T-cell (primary cell): ENCODE measurements at places on chromosomes 7 and 10.
A peak's percentile ranks its signal among the peaks of the same experiment; 100 is the strongest.

GRCh38 chr10:80528901-80529300, 8.8 kb upstream of the SH2D4B start:
- DNase-seq: no peak

GRCh38 chr7:134710854-134711624, 64.4 kb downstream of the BPGM start:
- peak; percentile 36 for DNase-seq

DNA sequence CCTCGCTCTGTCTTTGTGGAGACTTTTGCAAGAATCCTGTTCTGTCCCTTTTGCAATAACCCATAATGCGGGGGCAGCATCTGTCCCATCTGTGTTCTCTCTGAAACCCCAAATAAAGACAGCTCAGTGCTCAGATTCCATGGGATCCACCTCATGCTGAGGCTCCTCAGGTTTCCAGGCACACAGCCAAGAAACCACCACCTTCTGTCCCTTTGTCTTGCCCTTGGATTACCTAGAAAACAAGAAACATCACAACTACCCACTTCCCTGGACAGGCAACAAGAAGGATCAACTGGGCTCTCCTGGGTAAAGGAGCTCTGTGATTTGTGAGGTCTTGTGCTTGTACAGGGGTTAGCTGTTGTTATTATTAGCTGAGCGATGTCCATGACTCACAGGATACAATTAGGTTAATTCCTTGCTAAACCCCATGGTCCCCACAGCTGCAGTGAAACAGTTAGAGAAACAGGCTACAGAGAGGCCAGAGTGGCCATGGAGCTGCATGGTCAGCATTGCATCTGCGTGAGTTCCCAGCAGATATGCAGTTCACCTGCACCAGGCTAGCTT, 50.2 kb downstream of the CXCL12 start:
- DNase-seq: no peak

- peak; percentile 48 for DNase-seq
Measured at GRCh38 chr7:25098096-25099046, 26.7 kb downstream of the CYCS start.

- no peak for DNase-seq
Measured at GRCh38 chr10:20890491-20891337, 6.4 kb downstream of the NEBL start.

GRCh38 chr10:72814099-72814790, 79.3 kb upstream of the OIT3 start:
- no peak for DNase-seq

GRCh38 chr7:137538361-137538762, 194.8 kb upstream of the PTN start:
- no peak for DNase-seq

DNA sequence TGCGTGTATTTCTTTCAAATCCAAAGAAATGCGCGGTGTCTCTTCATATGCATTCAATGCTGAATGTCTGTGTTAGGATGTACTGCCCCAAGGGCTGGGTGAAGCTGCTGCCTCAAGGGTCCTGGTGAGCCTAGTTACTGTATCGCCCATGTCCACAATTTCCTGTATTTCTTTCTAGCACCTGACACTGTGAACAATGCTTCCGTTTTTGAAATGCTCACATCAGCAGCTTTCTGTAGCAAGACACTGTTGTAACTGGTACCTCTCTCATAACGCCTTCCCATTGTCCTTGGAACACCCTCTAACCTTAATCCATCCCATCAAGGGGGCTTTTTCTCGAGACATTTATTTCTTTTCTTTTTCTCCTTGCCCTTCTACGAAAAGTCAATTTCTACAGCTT, 25.1 kb downstream of the NRP1 start:
- DNase-seq: no peak

- DNase-seq: no peak
Measured at GRCh38 chr10:126001576-126001975, 105.2 kb downstream of the FANK1 start.

DNA sequence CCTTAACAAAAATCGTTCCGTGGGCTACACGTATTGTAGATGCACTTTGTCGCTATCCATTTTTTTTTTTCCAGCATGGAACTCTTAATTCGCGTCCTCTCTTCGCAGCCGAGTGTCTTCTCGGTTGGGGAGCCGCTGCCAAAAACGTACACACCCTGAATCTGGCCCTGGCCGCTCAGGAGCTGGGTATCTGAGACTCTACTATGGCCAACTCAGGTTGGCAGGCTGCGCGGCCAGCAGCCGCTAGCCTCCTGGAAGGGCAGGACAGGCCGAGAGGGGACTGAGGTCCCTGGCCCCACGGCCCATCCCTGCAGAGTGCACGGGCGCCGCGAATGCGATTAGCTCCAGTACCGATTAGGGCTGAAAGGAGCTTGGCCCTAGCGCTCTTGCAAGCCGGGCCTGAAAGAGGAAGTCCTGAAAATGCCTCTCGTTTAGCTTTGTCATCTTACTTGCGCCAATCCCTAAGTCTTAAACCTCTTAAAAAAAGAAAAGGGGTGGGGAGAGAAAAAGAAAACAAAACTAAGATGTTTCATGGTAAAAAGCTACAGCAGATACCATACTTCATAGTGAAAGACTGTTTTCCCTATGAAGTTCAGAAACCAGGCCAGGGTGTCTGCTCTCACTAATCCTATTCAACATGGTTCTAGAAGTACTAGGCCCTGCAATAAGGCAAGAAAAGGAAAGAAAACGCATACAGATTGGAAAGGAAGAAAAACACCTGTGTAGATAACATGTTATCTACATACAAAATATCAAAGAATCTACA, 113.2 kb upstream of the RHEB start:
- DNase-seq: peak; percentile 58

DNA sequence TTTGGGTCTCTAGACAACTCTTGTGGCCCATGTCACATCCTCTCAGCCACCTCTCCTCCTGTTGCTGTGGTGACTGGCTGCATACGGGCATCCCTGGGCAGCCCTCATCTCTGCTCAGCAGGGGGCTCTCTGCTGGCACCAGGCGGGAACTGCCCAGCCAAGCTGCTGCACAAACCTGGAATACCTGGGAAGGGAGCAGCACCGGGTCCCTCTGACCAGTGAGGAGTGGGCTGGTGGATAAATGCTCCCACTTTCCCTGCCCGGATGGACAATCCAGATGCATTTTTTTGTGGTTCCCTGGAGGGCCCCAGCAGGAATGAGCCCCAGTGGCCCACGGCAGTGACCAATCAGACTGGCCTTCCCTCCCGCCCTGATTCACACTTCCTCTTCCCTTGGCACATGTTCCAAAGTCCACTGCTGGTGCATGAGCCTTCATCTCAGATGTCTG, 21.9 kb downstream of the GRID1 start:
- DNase-seq: no peak

- no peak for DNase-seq
Measured at GRCh38 chr7:40439686-40440085, 304.9 kb downstream of the SUGCT start.

- no peak for DNase-seq
Measured at GRCh38 chr7:11315666-11316258, 342.1 kb downstream of the PHF14 start.

DNA sequence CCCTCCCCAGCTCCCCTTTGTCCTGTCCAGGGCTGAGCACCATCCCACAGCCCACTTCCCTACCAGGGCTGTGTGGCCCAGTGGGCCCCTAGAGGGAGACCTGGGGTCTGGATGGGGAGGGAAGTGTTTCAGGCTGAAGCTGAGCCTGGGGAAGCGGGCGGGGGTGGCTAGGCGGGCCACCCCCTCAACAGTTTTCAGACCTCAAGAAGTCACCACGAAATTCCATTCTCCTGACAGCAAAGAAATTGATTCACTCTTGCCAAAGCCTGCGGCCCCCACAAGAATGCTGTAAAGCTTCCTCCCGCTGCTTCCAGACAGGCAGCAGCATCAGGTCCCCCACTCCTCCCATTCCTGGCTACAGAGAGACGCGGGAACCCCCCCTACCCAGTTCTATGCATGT, 2.5 kb upstream of the LFNG start:
- DNase-seq: no peak

DNA sequence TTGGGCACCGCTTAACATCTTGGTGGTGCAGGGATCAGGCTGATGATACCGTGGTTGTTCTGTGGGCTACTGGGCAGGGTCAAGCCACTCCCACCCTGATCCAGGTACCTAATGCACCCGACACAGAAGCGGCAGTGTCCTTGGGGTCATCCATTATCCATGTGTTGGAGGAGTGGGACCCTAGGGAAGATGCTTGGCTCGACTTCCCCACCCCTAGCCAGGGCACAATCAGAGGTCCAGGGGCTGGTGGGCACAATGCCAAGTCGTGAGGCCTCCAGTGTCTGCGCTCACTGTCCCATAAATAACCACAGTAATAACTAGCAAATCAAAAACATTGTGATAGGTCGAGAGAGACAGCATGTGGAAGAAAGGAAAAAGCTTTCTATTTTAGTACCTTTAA, 37.7 kb downstream of the HTRA1 start:
- DNase-seq: no peak
